ENCODE measurements at places on chromosomes 2 and 18.

DNA sequence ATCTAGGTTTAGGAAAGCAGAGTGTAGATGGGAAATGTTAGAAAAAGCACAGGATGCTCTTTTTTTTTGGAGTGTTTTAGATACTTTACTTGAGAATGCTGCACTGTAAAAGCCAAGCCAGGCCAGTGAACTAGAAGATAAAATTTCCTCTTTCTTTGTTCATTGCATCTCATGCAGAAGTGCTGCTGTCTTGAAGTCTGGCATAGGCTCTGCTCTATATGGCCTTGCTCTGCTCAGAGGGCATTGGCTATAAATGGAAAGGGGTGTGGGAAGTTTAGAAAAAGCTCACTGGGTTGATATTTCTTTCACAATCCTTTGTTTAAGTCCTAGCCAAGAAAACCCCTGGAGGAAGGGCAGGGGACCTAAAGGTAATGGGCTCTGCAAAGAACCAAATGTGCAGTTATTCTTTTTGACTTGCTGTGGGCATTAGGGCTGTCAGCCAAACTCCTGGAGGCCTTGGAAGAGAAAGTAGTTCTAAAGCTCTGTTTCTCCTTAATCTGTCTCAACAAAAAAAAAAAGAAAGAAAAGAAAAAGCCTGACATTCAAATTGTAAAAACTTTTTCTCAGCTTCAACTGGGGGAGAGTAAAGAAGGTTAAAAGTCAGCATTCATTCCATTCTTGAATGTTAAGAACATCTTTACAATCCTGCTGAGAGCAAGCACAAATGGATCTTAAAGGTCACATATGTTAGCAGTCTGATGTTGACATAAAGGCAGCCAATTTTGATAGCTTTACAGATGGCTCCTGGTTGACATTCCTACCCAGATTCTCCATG, 338.3 kb downstream of the GULP1 start:
- DNase-seq, result peak; percentile 76

GRCh38 chr18:78180741-78181140, 798.9 kb upstream of the SALL3 start:
- no peak for DNase-seq

GRCh38 chr2:158079672-158080071, 22.0 kb upstream of the UPP2 start:
- peak; percentile 37 for DNase-seq

GRCh38 chr2:17815468-17816184, 634 bp upstream of the MSGN1 start:
- DNase-seq, result no peak

- DNase-seq, result no peak
Measured at GRCh38 chr2:239177325-239177724, 223.5 kb downstream of the HDAC4 start.
